Stimulated activated CD4-positive, alpha-beta T cell treated with anti-CD3 and anti-CD28 coated beads, Interleukin-2, amount 100 ng/mL, for 24 hours (primary cell): ENCODE measurements at places on chromosomes 7 and 10.

GRCh38 chr10:36173364-36173763, 531.3 kb upstream of the FZD8 start:
- DNase-seq, result no peak

DNA sequence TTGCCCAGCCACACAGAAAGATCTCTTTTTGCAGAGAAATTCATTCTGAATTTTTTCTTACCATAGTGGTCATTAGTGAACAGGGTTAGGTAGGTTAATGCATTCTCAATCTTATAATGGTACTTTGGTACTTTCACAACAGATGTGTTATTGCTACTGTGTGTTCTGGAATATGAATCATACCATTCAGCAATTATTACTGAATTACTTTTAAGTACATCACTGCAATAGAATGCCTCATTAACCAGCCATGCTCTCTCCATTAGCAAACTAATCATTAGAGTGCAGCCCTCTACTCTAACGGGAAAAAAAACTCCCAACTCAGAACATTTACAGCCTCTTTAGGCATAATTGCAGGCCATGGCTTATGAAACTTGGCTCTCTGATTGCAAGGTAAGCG, 102.1 kb downstream of the DOCK4 start:
- DNase-seq, result no peak

DNA sequence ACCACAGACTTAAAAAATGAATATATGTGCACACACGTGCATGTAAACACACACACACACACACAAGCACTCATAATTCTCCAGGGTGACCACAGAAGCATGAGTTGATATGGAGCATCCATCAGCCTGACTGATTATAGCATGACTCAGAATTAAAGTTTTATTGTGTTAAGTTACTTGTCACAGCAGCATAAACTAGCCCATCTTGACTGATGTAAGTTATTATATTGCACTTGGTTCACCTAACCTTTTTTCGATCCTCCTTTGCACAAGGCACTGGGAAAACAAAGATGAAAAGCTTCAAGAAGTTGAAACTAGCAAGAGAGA, 18.8 kb upstream of the SLC35G1 start:
- DNase-seq, result no peak

- DNase-seq, result no peak
Observed at GRCh38 chr10:81576336-81576735, 298.7 kb upstream of the NRG3 start.

DNA sequence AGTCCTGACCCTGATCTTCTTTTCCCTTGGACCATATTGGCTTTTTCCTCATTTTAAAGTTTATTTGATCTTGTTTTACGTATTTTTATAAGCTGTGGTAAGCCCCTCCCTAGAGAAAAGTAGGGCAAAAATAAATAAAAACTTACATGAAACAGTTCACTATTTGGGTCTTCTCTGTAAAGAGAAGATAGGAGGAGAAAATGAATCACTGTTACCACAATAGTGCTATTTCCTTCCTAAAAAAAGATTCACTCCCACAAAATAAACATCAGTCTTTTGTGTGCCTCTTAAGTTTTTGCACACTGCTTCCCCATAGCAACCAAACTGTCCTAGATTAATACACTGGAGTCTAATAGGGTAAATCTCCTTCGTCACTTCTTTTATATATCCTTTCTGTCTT, 1.4 kb upstream of the SVIL start:
- DNase-seq, result no peak

- DNase-seq, result no peak
Observed at GRCh38 chr10:15879663-15880062, 19.4 kb upstream of the MINDY3 start.

- no peak for DNase-seq
Observed at GRCh38 chr10:1134156-1134555, 78.0 kb downstream of the WDR37 start.

DNA sequence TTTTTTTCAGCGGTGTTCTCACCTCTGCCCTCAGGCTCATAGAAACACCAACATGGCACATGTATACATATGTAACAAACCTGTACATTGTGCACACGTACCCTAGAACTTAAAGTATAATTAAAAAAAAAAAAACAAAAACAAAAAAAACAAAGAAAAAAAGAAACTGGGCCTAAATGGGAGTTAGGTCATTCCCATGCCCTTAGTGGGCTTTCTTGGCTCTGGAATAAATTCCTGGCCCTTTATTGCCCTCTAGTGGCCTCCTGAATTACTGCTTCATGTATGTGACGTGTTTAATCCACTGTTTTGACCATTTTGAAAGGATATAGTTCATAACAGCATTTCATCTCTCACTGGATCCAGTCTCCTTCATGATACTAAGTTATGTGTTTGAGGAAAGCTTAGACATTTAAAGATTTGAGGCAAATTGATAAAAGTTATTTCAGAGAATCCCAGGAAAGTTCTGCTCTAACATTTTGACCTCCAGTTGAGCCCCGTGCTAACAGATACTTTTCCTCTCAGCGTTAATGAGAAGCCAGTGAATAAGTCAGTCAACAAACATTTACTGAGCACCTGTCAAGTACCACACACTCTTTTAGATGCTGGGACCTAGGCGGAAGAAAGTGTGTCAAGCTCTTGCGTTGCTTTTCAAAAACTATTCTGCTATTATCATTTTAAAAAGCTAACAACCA, 54.7 kb upstream of the SYPL1 start:
- DNase-seq, result no peak

- no peak for DNase-seq
Observed at GRCh38 chr7:74633451-74633921, 24.0 kb upstream of the GTF2I start.

DNA sequence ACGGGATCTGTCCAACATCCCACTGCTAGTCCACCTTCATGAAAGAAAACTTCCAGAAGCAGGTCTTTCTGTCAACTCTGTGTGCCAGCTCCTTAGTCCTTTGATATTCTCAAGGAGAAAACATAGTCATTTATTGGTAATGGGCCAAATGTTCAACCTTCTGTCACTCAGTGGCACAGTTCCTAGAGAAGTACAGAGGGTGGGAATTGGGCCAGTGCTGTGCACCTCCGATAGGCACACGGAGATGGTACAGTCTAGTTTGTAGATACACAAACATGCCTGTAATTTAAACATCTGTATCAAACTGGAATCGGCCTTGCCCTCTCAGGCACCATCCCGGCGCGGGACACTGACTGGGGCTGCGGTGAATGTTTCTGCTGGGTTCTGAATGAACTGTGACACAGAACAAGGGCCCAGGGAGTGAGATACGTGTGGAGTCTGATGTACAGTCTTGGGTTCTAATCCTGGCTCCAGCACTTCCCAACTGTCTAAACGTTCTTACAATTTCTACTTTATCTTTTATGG, 213.9 kb upstream of the SHH start:
- DNase-seq, result no peak

GRCh38 chr10:130242513-130242912, 106.3 kb downstream of the GLRX3 start:
- DNase-seq, result no peak

- DNase-seq, result no peak
Observed at GRCh38 chr7:20864221-20864620, 77.5 kb upstream of the SP8 start.

GRCh38 chr10:87066865-87067264, 27.8 kb downstream of the GLUD1 start:
- DNase-seq, result no peak

DNA sequence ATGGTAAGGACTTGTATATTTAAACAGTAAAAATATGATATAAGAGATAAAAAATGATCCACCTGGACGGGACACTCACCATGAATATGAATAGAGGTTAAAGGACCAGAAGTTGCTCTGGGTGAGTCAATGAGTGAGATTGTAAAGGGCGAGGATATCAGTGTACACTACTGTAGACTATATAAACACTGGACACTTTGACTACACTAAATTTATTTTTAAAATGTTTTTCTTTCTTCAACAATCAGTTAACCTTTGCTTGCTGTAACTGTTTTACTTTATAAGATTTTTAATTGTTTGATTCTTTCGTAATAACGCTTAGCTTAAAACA, 202.8 kb downstream of the VTI1A start:
- DNase-seq, result no peak

DNA sequence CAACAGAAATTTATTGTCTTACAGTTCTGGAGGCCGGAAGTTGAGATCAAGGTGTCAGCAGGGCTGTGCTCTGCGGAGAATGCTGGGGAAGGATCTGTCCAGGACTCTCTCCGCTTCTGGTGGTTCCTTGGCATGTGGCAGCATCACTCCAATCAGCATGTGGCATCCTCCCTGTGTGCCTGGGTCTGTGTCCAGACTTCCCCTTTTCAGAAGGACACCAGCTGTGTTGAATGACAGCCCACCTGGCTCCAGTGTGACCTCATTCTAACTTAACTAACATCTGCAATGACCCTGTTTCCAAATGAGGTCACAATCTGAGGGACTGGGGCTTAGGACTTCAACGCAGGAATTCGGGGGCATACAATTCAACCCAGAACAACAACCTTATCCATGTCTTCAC, 141.9 kb downstream of the BMS1 start:
- no peak for DNase-seq

GRCh38 chr7:83040484-83040883, 122.2 kb downstream of the PCLO start:
- no peak for DNase-seq

DNA sequence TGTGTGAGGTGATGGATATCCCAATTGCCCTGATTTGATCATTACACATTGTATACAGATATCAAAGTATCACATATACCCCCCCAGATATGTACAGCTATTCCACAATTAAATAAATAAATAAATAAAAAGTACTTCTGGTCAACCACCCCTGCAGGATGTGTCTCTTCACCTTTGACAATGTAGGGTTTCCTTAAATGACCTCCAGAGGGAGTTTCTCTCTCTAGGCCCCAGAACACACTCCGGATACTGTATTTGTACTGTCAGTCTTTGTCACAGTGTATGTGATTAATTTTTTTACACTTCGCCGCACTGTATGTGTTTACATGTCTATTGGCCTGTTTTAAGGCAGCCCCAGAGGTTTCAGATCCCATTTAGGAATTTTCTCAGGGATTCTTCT, 123.6 kb downstream of the ADCYAP1R1 start:
- DNase-seq, result no peak

DNA sequence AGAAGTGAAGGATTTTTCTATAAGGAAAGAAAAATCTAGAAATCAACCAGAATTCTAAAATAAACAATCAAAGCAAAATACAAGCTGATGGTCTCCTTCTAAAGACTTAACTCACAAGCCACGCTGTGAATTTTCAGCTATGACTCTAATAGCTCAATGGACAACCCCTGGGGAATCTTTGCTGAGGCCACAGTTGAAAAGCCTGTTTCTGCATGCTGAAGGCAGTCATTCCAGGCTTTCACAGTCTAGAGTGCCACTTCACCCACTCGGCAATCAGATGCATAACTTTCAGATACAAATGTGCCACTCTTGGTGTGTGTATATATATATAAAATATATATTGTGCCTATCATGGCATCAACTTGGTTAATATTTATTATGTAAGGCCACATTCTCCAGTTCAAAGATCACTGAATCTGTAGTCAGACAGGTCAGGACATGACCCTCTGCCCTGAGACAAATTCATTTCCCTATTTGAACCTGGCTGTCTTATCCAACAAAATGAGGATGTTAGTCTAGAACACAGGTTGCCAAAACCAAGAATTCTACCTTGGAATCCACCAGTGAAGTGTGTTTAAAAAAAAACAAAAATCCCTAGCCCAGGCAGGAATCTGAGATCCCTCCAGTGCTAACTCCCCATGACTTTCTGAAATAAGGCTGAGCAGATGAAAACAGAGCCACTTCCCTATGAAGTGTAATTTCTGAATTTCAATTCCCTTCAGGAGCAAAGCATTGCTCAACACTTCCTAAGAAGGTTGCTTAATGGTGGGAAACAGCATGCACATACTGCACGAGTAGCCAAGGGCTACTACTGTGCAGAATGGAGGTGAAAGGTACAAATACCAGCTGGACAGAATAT, 9.9 kb downstream of the LIPA start:
- no peak for DNase-seq

DNA sequence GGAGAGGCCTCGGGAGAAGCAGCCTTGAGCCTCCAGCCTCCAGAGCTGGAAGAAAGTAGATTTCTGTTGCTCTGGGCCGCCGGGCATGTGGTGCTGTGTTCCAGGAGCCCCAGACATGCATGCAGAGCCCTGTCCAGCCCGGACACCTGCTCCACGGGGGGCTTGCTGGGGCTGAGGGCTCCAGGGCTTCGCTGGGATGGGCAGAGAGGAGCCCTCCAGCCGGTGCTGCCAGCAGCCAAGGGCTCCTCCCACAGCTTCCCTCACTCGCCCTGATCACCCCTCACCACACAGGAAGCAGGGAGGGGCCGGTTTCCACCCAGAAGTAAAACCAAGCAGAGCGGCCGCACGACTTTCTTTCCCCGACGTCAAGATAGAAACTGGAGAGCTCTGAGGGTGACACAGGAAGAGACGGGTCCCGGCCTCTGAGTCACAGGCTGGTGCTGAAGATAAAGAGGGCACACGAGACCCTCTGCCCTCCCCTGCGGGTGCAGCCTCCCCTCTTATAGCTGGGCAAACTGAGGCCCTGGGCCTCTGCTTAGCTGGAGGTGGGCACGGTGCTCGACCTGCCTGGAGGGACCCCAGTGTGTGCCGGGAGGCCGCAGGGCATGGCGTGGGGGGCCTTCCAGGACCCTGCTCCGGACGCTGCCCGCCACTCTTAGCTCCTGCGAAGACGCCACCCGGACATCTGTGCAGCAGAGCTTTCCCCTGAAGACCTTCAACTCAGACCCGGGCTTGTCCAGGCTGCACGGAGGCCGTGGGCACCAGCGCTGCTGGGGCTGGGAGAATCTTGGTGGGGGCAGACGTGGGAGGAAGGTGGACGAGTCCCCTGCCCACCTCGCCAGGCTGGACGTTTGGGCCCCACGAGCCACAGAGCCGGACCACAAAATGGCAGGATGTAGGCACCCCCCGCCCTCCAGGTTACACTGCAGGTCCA, 31.1 kb downstream of the ADAP1 start:
- peak; percentile 93 for DNase-seq

DNA sequence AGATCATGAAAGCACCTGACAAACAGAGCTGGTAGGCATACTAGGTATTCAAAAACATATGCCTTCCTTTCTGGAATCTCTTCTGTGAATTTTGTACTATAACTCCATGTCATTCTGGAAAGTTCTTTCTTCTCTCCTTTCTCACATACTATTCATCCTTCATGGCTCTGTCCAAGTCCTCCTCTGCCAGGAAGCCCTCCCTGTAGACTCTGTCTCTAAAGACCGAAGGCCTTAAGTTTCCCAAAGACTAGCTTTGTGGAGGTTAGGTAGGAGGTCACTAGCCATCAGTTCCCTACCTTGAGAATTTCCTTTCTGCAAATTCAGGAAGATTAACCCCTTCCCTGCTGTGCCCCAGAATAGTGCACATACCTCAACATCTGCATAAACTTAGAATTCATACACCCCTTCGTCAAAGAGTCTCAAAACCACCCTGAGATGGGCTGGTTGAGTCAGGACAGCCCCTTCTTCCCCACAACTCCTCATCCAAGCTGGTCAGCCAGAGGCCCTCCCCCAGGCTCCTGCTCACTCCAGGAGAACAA, 20.6 kb downstream of the SORBS1 start:
- no peak for DNase-seq

- DNase-seq, result no peak
Observed at GRCh38 chr7:2750004-2750407, 62.0 kb downstream of the AMZ1 start.

GRCh38 chr7:78587443-78588044, 789.0 kb downstream of the PHTF2 start:
- no peak for DNase-seq
